ENCODE measurements at places on chromosomes 4 and X.

DNA sequence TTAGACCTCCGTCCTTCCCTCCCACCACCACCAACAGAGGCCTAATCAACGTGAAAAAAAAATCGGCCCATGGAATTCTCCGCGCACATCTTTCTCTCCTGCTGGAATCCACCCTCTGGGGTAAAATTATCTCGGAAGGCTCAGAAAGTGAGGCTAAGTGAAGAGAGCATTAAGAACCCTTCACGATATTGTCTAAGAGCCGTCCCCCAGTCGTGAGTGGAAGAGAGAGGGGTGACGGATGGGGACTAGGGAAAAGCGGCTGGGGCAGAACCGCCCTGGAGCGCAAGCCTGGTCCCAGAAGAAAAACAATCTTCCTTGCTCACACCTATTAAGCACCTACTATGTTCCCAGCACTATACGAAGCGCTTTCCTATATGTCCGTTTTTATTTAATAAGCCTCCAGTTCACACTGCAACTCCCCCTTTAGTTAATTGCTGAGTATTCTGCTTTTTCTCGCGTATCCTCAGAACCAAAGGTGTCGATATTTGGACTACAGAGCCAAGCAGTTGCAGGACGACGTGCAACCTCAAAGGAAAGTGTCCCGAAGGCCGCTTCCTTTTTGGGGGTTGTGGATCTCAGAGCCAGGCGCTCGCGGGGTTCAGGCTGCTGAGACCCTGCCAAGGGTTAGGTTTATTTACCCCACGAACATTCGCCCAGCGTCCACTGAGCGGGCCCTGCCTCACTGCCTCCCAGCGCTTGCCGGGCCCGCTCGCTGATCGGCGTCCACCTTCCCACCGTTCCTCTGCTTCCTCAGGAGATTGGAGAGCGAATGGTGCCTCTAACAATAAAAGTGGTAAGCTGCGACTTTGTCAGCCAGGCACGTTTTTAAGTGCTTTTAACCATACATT is 889 bp downstream of the MGARP start:
- DNase-seq = peak; percentile 24

DNA sequence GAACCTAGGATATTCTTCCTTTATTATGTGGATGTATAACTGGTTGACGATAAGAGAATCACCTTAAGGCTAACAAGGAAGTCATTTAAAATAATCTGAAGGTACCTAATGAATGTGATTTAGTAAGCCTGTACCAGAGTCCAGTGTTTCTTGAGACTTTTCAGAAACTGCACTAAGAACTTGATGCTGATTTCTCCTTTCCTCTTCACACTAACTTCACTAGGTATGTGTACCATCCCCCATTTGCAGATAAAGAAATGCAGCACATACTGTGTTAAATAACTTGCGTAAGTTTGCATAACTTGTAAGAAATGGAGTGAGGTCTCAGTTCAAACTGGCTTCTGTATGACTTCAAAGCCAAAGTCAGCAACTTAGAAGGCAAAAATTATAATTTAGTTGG is 63.3 kb downstream of the ELOVL6 start:
- DNase-seq = no peak

- no peak for DNase-seq
Observed at GRCh38 chrX:16993791-16994318, 47.4 kb downstream of the REPS2 start.

DNA sequence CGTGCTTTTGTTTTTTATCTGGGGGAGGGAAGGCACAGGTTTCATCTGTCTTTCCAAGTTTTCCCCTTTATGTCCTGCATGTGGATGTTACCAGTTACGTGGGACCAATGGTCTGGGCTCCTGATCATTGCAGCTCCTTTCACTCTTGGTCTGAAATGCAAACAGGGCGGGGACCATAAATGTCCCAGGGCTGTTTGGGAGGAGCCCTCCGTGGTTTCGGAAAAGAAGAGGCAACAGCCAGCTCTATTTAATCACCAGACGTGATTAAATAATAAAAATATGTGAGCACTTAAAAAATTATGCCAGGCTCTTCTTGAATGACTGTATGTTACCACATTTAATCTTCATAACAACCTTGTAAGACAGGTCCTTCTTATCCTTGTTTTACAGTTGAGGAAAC is 30.8 kb upstream of the C1GALT1C1 start:
- DNase-seq = no peak

DNA sequence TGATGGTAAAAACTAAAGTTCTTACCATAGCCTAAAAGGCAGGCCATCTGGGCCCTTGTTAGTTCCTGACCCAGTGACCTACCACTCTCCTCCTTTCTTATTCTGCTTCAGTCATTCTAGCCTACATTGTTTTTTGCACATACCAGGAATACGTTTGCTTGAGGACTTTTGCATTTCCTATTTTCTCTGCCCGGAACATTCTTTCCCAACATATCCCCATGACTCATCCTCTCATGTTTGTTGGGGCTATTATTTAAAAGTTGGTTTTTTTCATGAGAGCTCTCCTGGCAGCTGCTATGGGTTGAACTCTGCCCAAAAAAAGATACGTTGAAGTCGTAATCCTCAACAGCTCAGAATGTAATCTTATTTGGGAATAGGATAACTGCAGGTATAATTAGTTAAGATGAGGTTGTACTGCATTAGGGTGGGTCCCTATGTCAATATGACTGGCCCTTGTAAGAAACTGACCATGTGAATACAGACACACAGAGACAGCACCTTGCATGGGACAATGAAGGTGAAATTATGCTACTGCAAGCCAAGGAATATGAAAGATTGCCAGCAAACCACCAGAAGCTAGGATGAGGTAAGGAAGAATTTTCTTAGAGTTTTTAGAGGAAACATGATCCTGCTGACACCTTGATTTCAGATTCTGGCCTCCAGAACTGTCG is 138.3 kb upstream of the PDHA2 start:
- DNase-seq = no peak

DNA sequence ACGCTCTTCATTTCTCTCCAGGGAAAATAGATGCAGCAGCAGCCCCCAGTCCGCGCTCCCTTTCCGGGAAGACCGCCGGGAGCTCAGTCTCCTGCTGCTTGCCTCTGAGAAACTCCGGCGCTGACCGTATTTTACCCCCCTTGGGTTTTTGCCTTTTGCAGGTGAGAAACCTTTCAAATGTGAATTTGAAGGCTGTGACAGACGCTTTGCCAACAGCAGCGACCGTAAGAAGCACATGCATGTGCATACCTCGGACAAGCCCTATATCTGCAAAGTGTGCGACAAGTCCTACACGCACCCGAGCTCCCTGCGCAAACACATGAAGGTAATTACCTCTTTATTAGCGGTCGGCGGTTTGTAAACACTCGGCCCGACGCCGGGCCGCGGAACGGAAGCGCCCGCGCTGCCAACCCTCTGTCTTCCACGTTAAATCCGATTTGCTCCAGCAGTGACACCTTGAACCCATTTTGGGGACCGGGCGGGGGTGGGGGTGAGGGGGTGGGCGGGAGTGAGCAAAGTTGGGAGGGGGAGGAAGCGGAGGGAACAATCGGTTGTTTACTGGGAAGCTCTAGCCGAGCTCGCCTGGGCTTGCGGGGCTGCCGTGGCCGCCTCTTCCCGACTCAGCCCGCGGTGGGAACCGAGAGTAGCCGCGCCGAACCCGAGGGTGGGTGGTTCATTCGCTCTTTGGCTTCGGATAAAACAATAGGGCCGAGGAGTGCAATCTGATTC is 3.0 kb downstream of the ZIC3 start:
- DNase-seq = no peak

- no peak for DNase-seq
Observed at GRCh38 chrX:118562582-118563164, 67.1 kb downstream of the DOCK11 start.

DNA sequence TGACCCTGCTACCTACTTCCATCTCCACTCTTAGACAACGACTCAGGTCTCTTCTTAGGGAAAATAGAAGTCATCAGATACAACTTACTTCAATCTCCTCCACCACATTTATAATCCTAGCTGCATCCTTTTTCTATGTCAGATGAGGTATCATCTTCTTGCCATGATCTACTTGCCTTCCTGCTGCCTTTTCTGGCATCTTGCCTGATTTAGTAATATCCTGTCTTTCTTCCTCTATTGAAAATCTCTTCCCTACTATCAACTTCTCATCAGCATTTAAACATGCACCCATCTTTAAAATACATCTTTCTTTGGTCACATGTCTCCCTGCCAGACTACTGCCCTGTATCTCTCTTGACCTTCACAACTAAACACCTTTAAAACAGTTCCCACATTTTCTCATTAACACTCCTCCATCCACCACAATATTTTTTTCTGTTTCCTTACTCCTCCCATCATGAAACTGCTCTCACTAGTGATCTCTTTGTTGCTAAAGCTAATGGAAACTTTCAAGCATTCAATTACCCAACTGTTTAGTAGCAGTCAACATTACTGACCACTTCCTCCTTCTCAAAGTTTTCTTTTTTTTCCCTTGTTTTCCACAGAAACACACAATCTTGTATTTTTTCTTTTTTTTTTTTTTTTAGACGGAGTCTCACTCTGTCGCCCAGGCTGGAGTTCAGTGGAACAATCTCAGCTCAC is 100.8 kb upstream of the CXorf66 start:
- no peak for DNase-seq

- DNase-seq = no peak
Observed at GRCh38 chr4:169246957-169247396, 23.8 kb downstream of the SH3RF1 start.

DNA sequence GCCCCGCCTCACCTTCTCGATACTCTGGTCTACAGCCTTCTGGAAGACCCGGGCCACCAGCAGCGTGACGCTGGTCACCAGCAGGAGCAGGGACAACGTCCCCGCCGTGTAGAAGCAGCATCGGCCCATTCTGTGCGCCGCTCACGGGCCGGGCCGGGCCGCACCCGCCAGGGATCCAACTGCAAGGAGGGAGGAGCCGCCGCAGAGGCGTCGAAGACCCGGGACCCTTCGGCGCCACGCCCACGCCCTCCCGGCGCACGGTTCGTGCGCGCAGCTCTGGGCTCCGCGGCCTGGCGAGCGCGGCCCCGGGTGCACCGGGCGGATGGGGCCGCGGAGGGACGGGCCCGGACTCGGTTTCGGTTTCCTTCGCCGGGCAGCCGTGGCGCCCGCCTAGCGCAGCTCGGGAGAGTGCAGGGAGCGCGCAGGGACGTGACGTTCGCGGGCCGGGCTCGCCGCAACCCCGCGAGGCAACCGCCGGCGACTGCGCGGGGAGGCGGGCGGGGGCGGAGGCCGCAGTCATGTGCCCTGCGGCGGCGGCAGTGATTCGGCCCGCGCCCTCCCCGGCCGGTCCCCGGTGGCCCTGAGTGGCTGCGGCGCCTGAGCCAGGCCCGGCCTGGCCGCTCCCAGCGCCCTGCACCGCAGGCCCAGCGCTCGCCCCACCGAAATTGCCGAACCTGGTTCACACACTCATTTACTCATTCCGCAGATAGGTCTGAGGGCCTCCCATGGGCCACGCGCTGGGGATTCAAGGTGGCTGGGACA is at the start of gene SCARB2:
SCARB2 (minus strand) TSS at position 410 of the 762 bp plus-strand sequence; CDS start at position 129, 281 bp downstream.
- peak; percentile 79 for DNase-seq

DNA sequence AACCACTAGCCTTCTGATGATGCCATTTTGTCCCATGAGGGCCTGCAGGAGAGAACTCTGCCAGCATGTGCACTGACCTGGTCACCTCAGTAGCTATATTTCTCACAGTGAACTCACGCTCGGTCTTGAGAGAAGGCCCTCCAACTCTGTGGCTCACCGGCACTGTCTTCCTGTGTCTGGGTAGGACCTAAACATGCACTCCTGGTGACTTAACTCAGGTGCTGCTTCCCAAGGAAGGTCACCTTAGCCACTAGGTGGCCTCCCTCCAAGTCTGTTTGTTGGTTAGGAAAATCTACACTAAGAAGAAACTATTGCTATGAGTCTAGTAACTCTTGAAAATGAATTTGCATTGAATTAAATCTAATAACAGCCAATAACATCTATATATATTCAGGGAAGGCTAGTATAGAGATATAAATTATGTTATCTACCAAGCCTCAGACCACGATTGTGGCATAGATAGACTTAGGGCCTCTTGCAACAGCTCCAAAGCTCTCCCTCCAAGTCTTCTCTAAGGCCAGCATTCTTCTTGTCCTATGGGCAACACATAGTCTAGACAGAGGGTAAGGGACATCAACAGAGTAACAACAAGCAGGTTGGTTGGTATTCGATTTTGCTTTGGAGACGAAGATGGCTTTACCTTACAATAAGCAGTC is 24.7 kb downstream of the TLR10 start:
- DNase-seq = peak; percentile 24

DNA sequence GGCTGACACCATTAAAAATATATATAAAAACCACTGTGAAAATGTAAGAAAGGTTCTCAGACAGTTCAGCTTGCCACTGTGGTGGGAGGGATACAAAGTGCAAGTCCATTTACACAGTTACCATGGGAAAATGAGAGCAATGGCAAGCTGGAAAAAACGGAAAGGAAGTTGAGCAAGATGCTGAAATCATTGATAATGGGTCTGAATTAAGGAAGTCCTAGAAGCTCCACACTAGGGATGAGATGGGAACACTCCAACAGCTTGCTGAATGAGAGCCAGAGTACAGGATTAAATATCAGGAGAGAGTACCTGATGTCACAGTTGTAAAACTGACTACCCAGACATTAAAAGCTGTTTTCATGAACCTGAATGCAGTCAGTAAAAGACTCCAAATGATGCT is 218.6 kb downstream of the PRDM5 start:
- no peak for DNase-seq

DNA sequence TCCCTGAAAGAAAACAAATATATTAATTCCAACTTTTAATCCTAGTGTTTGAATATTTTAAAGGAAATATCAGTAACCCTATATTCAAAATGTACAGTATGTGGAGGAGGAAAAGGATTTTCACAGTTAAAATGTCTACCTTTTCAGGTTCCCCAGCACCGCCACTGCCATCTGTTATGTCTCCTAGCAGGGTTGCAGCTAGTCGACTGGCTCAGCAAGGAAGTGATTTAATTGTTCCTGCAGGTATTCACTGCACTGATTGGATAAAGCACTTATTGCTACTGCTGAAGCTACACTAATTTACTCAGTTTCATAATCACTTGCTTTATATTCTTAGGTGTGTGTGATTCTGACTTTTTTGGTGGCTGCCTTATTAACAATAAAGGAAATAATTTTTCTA is 65.5 kb upstream of the FHDC1 start:
- DNase-seq = no peak

DNA sequence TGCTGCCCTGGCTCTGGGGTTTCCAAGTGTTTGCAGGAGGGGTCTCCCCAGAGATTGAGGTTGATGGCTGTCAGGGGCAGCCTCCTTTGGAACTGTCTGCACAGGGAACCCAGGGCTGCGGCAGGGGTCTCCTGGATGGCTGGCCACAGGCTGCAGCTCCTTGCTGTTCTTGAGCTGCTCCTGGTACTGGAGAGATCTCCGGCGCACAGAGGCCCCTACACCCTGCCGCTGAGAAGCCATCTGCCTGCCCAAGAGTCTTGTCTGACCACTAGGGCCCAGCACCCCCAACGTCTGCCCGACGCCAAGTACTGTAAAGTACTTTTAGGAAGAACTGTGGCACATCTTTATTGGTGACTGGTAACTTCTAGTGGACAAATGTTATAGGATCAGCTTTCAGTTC is 13.5 kb downstream of the STIM2 start:
- DNase-seq = peak; percentile 13

DNA sequence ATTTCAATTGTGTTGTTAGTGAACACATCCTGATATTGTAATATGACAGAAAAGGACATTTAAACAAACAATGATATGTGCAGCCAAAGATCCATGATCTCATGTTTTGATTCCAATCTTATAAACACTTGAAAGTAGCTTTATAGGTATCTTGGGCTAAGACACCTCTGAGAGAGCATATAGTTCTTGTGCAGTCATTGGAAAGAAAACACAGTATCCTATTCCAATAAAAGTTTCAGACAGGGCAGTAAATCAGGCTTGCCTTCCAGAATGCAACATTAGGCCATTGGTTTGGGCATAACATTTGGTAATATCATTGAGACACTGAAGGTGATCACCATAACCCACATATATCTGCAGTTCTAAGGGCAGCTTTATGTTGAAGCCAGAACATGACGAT is 188.3 kb upstream of the HCCS start:
- no peak for DNase-seq

Data from WTC11 (cell line).